ENCODE measurements at places on chromosomes 3 and 15.
A peak's percentile ranks its signal among the peaks of the same experiment; 100 is the strongest.

GRCh38 chr3:49359623-49360022 lies 1.5 kb upstream of the GPX1 start:
- no peak for DNase-seq

DNA sequence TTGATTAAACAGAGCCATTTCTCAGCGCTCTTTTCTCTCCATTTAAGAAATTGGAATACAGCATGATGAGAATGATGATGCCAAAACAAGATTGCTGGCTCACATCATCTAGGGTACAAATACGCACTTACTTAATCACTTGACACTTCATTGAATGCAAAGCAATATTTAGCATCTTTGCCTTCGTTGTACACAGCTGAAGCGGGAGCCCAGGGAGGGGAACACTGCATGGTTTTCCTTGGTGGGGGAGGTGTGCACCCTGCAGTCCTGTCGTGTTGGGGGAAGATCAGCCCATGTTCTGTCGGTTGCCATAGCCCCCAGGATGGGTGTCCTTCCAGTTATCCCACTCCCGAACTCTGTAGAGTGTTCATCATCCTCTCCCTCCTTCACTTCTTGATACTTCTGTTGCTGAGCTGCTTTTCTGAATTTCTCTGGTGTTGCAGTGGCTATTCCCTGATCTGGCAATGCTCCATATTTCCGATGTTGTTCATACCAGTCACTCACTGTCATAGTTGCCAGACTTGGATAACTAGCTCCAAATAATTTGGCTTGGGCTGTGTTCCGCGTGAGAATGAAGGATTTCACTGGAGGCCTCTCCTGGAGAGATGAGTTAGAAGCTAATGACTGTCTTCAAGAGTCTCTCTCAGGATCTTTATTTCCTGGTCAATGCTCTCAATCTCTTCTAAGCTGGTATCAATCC lies 50.1 kb upstream of the DYNC1LI1 start:
- no peak for DNase-seq

DNA sequence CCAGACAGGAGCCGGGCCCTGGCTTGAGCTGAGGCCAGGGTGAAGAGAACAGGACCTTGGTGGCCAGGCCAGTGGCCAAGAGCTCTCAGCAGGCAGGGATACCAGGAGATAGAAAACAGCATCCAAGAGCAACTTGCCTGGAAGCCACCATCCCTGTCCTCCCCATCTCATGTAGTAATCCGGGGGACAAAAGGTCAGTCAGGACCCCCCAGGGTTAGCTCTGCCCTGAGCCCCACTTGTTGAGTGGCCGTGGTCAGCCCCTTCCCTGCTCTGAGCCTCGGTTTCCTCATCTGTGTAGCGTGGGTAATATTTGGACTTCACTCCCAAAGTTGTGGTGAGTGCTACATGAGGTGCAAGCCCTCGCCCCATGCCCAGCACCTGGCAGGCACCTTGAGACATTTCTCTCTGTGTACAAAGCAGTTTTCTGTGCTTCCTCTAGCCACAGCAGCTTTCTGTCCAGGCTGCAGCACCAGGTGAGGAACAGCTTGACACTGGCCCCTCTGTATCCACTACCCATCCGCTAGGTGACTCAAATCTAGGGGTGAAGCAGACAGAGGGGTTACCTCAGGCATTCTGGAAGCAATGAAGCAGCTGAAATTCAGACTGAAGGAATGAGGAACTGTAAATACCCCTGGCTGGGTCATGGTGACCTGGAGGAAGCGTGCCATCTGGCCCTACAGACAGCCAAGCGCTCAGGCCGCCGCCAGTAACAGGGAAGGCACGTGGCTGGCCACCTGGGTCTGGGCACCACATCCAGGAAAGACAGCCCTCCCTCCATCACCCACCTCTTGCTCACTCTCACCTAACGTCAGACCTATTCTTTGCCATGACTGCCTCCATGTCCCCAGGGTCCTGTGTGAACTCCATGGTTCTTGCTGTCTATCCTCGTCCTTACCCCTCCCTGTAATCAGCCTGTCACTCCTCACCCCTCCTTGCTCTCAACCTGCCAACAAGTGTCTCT lies 6.7 kb downstream of the CISH start:
- no peak for DNase-seq

DNA sequence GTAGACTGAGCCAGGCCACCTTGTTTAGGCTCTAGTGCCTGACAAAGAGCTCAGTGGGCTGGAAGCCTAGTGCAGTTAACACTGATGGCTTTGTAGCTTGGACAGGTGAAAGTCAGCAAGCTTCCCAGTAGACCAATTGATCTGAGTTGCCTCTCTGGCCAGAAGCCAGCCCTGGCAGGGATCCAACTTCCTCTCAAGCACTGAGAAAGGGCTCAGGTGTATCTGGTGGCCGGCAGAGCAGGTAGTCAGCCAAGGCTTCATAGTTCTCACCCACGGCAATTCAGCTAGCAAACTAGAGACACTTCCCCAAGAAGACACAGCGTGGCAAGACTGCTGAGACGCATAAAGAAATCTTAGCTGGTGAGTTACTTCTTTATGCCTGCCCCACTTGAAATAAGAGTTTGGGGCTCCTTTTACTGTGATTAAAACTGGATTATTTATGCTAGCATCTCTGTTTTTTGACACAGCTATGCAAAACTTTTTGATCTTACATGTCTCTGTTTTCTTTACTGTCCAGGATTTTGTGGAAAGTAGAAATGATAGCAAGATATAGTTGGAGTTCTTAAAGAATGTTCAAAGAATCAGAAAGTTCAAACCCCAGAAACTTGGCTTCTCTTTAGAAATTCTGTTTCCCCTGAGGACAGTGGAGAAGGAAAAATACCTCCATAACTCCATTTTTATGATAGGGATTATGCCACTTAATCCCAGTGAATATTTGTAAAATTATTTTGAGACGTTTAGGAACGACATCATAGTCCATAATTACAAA lies 8.4 kb upstream of the CA12 start:
- peak; percentile 12 for DNase-seq

GRCh38 chr3:145005427-145005826 lies 1033.8 kb downstream of the DIPK2A start:
- no peak for DNase-seq

GRCh38 chr3:194184801-194185200 lies 48.9 kb downstream of the HES1 start:
- no peak for DNase-seq

DNA sequence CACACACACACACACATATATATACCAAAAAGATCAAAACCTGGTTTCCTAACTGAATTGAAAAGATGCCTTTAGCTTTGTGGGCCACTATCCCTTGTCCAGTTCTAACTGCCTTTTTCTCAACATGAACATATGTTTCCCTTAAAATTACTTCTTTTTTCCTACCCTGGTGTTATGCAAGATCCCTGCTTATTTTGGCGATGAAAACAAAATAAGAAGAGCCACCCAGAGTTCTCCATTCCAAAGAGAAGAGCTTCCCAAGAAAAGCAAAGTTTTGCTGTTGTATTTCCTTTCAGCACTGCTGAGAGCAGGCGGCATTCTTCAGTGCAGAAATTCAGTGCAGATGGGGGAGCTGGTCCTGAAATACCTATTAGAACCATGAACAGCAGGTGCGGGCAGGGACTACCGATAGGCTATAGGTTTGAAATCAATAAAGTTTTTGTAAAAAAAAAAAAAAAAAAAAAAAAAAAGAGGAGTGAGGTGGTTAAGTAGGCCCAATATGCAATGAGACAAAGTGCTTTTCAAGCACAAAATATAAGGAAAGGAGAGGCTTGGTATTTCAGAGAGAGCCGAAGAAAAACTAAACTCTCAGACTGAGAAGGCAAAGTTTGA lies 238.0 kb downstream of the FOXP1 start:
- no peak for DNase-seq

DNA sequence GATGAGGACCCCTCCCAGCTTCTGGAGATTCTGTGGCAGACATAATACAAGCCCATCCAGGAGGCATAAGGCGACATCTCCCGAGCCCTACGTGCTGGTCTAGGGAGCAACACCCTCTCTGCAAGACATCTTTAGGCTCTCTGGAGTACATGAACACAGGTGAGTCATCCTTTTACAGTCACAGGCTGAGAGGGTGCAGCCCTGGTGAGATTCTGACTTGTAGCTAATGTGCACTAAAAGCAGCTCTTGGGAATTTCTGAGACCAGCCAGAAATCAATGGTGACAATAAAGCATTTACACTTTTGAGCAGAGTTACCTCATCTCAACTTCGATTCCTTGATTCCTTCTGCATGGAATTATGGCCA lies 131.1 kb downstream of the XXYLT1 start:
- no peak for DNase-seq

GRCh38 chr3:143571548-143571947 lies 276.7 kb downstream of the SLC9A9 start:
- no peak for DNase-seq

DNA sequence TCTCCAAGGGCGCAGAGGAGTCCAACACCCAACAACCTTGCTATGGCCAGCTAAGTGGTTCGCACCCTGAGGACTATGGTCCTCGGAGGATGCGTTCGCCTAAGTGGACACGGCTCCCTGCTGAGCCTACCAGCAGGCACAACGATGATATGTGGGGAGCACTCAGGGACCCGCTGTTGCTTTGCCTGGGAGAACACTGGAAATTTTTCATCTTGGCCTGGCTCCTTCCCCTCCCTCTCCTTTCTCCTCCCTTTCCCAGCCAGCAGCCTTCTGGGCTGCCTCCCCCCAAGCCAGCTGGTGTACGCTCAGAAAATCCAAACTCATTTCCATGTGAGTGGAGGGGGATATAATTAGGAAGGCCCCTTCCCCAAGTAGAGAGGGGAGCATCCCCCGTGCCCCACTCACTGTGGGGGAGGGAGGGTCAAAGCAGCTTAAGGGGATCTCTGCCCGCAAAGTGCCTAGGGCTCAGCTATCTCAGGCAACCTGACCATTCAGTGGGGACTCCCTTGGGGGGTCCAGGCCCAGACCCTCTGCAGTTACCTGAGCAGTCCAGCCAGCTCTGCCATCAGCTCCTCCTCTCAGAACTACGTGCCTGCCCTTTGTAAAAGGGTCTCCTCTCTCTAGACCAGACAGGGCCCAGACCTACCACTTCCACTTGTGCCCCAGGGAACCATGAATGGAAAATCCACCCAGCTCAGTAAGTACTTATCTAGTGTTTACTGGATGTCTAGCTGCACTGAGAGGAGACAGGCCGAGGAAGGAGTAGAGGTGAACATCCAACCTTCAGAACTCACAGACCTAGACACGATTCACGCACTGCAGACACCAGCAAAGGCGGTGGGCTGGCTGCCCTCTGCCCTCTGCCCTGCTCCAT lies 742 bp upstream of the SEMA7A start:
- DNase-seq, result no peak

DNA sequence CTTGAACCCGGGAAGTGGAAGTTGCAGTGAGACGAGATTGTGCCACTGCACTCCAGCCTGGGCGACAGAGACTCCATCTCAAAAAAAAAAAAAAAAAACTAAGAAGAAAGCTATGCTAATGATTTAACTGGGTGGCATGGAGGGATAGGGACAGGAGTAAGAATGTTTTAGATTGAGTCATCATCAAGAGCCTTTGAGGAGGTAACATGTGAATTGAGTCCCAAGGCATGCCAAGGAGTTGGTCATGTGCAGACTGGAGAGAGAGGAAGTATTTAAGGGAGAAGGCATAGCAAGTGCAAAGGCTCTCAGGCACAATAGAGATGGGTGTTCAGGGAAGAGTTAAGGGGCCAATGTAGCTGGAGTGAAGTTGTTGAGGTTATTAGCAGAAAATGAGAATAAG lies 9.1 kb downstream of the BNC1 start:
- DNase-seq, result no peak

- DNase-seq, result no peak
These were observed 665.2 kb upstream of the ADAMTS9 start for GRCh38 chr3:65352951-65353350.

DNA sequence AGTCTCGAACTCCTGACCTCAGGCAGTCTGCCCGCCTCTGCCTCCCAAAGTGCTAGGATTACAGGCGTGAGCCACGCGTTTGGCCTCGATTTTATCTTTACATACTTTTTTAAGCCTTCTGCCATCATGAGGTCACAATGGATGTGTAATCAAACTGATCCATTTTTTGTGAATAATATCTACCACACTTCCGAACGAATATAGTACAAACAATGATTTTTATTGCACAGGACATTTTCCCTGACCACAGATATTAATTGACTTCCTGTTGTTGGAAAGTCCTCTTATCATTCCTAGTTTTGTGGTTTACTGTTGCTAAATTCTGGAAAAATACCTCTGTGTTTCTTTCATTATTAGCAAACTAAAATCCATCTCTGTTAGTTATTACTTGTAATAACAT lies 68.9 kb downstream of the MINDY2 start:
- no peak for DNase-seq

DNA sequence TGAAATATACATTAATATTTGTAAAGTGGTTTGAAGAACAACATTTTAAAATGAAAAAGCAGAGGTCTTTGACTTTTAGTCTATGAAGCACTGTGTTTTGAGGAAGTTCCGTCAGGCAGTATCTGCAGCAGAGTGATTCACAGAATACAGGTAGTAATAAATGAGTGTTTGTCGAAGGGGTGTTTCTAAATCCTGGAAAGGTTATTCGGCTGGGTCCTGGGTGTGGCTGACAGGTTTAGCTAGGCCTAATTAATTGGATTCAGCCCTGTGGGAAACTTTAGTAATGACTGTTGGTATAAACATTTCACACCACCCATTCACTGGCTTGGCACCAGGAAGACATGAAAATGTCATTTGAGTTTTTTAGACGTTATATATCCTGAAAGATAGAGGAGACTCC lies 51.3 kb downstream of the TIPARP start:
- DNase-seq, result no peak

GRCh38 chr3:44058022-44058867 lies 183.4 kb upstream of the TOPAZ1 start:
- no peak for DNase-seq

DNA sequence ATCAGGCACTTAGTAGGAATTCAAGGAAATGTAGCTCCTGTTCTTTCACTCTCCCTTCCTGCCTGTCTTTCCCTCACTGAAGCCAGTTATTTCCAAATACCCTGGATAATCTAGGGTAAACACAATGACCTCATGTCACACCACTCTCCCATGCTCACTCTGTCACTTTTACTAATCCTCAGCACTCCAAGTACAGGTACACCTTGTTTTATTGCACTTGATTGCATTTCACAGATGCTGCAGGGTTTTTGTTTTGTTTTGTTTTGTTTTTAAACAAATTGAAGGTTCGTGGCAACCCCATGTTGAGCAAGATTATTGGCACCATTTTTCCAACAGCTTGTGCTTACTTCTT lies 40.8 kb downstream of the PPM1L start:
- DNase-seq, result no peak

GRCh38 chr15:72421484-72421883 lies 23.4 kb downstream of the TMEM202 start:
- no peak for DNase-seq

GRCh38 chr3:75171630-75172230 lies 492.4 kb upstream of the FRG2C start:
- no peak for DNase-seq
